ENCODE measurements at places on chromosomes 2 and 18.

GRCh38 chr18:33928231-33928630, 296.5 kb downstream of the NOL4 start:
- no peaks in the 10 kb centered on the region for H3K4me1 ChIP-seq
- no peaks in the 10 kb centered on the region for H3K36me3 ChIP-seq
- H3K27me3 ChIP-seq, result no peaks in the 10 kb centered on the region
- H3K4me3 ChIP-seq, result no peak overlapping the region
- no peak for DNase-seq
- no peak overlapping the region for H3K27ac ChIP-seq

- no peak overlapping the region for H3K27ac ChIP-seq
- H3K4me1 ChIP-seq, result no peaks in the 10 kb centered on the region
- no peak for DNase-seq
- no peaks in the 10 kb centered on the region for H3K36me3 ChIP-seq
Measured at GRCh38 chr2:18664421-18664820, 75.1 kb upstream of the NT5C1B start.

DNA sequence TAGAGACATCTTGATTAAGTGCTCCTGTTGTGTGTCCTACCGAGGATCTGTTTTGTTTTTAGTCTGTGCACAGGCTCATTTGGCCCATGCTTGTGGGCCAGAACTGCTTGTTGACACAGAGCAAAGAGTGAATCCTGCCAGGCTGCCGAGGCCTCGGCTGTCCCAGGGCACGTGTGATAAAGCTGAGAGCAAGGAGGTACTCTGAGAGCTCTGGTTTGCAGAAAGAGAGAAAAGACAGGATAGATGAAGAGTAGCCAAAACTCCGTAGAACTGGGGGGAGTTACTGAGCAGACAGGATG, 175.1 kb downstream of the FAM210A start:
- H3K4me3 ChIP-seq, result no peak overlapping the region
- H3K27me3 ChIP-seq, result no peaks in the 10 kb centered on the region
- no peak for DNase-seq
- H3K36me3 ChIP-seq, result peaks cover 3% of the 10 kb centered on the region
- H3K4me1 ChIP-seq, result no peaks in the 10 kb centered on the region

DNA sequence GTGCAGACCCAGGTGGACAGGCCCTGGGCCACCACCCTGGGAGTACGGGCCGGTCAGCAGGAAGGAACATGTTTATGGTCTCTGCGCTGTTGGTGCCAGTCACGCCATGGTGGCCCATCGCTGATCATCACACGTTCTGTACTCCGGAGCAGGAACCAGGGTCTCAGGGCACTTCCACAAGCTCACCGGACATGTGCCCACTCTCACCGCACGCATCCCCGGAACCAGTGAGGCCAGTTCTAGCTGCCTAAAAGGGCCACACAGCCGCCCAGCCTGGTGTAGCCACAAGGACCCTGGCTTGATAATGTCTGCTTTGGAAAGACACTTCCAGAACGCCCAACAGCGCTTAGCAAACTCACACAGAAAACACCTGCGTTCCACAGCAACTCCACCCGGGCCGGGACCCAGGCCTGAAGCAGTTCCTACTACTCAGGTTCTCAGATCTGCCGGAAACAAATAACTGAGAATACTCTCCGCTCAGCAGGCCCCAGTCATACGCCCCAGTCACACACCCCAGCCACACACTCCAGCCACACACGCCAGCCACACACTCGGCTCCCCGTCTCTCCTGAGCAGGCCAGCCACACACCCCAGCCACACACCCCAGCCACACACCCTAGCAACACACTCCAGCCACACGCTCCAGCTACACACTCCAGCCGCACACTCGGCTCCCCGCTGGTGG, 123.3 kb downstream of the HDAC4 start:
- peaks cover 66% of the 10 kb centered on the region for H3K4me1 ChIP-seq
- peaks cover 5% of the 10 kb centered on the region for H3K27me3 ChIP-seq
- no peak for DNase-seq
- no peak overlapping the region for H3K4me3 ChIP-seq

GRCh38 chr18:49619801-49620200, 57.9 kb downstream of the LIPG start:
- H3K27ac ChIP-seq, result no peak overlapping the region
- no peaks in the 10 kb centered on the region for H3K4me1 ChIP-seq
- no peaks in the 10 kb centered on the region for H3K36me3 ChIP-seq
- DNase-seq, result no peak
- H3K4me3 ChIP-seq, result no peak overlapping the region

DNA sequence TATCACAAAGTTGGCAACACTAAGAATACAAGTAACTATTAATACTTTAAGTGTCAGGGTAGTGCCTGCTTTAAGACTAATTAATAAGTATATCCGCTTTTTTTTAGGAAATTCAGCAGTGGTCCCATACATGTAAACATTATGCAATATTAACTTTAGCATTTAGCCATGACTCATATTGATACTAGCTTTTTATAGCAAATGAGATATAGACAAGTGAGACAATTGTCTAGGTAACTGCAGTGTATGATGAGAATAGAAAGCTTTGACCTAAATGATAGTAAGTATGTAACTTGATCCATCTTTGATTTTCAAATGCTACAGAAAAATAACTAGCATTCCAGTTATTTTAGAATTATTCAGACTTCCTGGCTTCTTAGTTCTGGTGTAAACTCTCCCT, 27.4 kb upstream of the VRK2 start:
- H3K4me3 ChIP-seq, result no peak overlapping the region
- H3K4me1 ChIP-seq, result peaks cover 9% of the 10 kb centered on the region
- H3K27me3 ChIP-seq, result no peaks in the 10 kb centered on the region
- DNase-seq, result no peak
- H3K36me3 ChIP-seq, result peaks cover 2% of the 10 kb centered on the region

- no peaks in the 10 kb centered on the region for H3K4me1 ChIP-seq
- no peaks in the 10 kb centered on the region for H3K27me3 ChIP-seq
- no peak overlapping the region for H3K27ac ChIP-seq
- H3K36me3 ChIP-seq, result no peaks in the 10 kb centered on the region
- H3K4me3 ChIP-seq, result no peak overlapping the region
- DNase-seq, result no peak
Measured at GRCh38 chr2:34447097-34447496, 848.0 kb upstream of the FAM98A start.

DNA sequence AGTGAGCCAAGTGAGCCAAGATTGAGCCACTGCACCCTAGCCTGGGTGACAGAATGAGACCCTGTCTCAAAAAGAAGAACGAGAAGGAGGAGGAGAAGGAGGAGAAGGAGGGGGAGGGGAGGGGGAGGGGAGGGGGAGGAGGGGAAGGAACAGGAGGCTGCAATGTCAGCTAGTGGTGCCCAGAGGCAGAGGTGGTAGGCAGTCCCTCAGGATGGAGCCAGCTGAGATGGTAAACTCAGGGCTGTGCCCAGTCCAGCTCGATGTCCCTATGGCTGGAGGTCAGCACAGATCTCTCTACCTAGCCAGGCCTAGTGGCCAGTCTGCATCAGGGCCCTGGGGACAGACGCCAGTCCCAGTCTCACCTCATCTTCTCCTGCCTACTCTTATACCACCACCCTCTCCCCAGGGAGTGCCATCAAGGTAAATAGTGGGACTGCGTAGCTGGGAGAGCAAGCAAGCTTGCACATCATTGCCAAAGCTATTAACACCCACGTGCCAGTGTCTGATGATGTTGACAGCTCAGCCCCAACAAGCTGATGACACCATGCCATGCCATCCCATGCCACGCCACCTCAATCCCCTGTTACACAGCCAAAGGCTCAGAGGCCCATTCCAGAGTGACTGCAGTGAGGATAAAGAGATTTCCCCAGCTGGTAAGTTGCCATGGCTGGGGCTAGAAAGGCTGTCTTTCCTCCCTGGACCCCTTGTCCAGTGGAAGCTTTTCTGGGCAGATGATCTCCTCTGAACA, 7.6 kb upstream of the PLB1 start:
- no peaks in the 10 kb centered on the region for H3K4me1 ChIP-seq
- H3K36me3 ChIP-seq, result no peaks in the 10 kb centered on the region
- H3K4me3 ChIP-seq, result no peak overlapping the region
- H3K27me3 ChIP-seq, result no peaks in the 10 kb centered on the region
- DNase-seq, result no peak

GRCh38 chr2:151840216-151841046, 12.2 kb upstream of the ARL5A start:
- no peak overlapping the region for H3K4me3 ChIP-seq
- DNase-seq, result no peak
- H3K4me1 ChIP-seq, result peaks cover 2% of the 10 kb centered on the region
- H3K27ac ChIP-seq, result no peak overlapping the region

DNA sequence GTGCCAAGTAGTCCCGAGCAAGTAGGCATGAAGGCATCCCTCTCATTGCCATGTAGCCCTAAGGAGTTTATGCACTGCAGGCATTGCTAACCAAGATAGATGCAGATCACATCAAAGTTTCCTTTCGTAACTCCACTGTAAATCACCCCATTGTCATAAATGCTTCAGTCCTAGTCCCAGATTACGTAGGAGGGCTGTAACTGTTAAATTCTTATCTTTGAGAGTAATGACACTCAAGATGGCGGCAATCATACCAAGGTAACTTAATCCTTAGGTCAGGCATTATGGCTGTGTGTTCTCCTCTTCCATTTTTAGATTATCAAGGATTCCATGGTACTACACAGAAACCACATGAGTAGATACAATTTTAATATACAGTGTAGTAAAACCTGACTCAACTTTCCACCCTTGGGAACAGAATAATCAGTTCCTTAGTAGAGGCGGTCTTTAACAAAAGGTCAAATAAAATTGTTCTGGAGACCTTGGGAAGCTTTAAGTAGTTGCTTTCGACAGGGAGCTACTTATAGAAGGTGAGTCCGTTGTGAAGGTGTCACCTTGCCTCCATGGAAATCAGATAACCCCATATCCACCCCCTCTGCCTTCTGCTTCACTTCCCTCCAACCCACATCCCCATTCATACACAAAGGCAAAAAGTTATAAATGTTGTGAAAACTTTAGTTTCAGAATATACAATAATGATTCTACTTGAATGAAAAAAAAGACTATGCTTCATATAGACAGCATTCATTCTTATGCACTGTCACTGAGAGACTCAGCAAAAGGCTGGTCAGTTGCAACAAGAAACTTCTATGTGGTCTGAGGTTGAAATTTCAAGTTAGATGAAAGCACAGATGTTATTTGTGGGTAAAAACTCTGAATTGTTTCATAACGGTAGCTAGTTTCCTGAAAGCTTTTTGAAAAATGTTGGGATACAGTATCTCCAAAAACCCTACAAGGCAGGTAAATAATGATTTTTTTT, 64.8 kb upstream of the GALNT5 start:
- no peak for DNase-seq
- no peak overlapping the region for H3K27ac ChIP-seq

DNA sequence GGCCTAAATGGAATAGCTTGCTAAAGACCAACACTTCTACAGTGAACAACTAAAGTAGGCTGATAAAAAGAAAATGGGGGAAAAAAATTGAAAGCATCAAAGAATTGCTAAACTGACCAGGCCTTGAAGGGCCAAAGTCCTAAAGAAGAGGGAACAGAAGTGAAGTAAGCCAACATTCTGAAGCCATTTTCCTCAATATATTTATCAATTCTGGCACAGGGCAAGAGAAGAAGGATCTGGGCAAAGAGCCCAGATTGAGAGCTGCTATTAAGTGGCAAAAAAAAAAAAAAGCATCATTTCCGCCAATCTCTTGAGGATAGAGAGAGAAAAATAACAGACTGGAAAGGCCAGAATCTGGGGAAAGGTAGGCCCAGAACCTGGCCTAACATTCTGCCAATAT, 25.7 kb downstream of the FANCL start:
- H3K4me3 ChIP-seq, result no peak overlapping the region
- peaks cover 61% of the 10 kb centered on the region for H3K36me3 ChIP-seq
- DNase-seq, result no peak
- no peak overlapping the region for H3K27ac ChIP-seq

- H3K27ac ChIP-seq, result no peak overlapping the region
- H3K36me3 ChIP-seq, result peaks cover 7% of the 10 kb centered on the region
- peaks cover 45% of the 10 kb centered on the region for H3K4me1 ChIP-seq
- no peak for DNase-seq
- H3K4me3 ChIP-seq, result no peak overlapping the region
- no peaks in the 10 kb centered on the region for H3K27me3 ChIP-seq
Measured at GRCh38 chr2:28436525-28437051, 43.9 kb downstream of the FOSL2 start.

- no peaks in the 10 kb centered on the region for H3K4me1 ChIP-seq
- DNase-seq, result no peak
- peaks cover 38% of the 10 kb centered on the region for H3K27me3 ChIP-seq
- H3K36me3 ChIP-seq, result no peaks in the 10 kb centered on the region
- no peak overlapping the region for H3K4me3 ChIP-seq
Measured at GRCh38 chr18:63465059-63465458, 11.7 kb upstream of the SERPINB5 start.

- peaks cover 90% of the 10 kb centered on the region for H3K4me1 ChIP-seq
- peak overlapping the region; percentile 65 for H3K4me3 ChIP-seq
- DNase-seq, result no peak
- peaks cover 26% of the 10 kb centered on the region for H3K36me3 ChIP-seq
- no peaks in the 10 kb centered on the region for H3K27me3 ChIP-seq
Measured at GRCh38 chr2:54572262-54572635, 116.1 kb downstream of the SPTBN1 start.

GRCh38 chr2:46929612-46930011, 14.0 kb upstream of the MCFD2 start:
- no peak for DNase-seq
- no peaks in the 10 kb centered on the region for H3K4me1 ChIP-seq
- no peaks in the 10 kb centered on the region for H3K27me3 ChIP-seq
- no peak overlapping the region for H3K27ac ChIP-seq

DNA sequence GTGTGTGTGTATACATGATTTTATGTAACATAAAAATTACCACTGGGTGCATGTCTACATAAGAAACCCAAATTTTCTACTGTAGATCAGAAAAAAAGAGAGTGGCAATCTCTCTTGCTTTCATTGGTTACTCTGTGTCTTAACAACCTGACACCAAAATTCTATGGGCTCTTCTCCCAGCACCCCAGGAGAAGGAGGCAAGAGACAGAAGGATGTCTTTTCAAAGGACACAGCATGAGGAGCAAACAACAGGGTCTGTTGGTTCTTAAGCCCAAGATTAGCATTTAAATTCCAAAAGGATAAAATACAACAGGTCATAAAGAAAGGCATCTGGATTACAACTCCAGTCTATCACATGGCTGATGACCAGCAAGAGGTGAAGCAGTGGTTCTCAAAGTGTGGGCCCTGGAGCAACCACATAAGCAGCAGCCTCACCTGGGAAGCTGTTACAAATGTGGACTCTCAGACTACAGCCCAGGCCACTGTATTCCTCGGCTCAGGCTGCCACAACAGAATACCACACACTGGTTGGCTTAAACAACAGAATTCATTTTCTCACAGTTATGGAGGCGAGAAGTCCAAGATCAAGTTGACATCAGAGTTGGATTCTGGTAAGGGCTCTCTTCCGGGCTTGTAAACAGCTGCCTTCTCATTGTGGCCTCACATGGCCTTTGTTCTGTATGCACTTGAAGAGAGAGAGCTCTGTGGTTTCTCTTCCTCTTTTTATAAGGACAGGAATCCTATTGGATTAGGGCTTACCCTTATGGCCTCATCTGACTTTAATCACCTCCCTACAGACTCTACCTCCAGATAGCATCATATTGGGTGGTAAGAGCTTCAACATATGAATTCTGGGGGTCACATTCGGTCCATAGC, 79.8 kb upstream of the RNF152 start:
- H3K27ac ChIP-seq, result no peak overlapping the region
- H3K4me3 ChIP-seq, result no peak overlapping the region
- no peak for DNase-seq
- H3K27me3 ChIP-seq, result no peaks in the 10 kb centered on the region
- peaks cover 11% of the 10 kb centered on the region for H3K4me1 ChIP-seq
- H3K36me3 ChIP-seq, result no peaks in the 10 kb centered on the region
